ENCODE measurements at places on chromosomes 7 and 10.

DNA sequence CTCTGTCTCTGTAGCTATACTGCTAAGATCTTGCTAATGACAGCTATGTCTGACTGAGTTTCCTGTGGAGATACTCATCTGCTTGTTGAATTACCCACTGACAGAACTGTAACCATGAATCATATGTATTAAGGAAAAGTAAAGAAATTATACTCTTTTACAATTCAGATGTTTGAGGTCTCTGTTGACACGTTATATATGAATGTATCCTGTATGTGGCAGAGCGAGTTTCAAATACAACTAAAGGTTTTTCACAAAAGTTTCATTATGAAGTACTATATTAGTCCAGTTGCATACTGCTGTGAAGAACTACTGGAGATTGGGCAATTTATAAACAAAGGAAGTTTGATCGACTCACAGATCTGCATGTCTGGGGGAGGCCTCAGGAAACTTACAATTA is 232.5 kb downstream of the CDK14 start:
- no peak for DNase-seq

DNA sequence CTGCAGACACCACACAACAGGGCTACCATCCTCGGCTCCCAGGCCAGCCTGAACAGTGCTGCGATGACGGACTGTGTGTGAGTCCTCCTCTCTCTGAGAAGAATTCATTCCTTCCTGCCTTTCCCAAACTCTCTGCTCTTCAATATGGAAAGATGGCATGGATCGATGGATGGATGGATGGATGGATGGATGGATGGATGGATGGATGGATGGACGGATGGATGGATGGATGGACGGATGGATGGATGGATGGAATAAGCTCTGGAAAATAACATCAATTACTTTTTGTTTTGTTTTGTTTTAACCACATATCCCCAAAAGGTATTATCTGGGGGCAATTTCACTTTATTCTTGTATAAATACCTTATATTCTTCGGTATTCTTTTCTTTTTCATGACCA is 151.9 kb downstream of the AKR1D1 start:
- DNase-seq = no peak

DNA sequence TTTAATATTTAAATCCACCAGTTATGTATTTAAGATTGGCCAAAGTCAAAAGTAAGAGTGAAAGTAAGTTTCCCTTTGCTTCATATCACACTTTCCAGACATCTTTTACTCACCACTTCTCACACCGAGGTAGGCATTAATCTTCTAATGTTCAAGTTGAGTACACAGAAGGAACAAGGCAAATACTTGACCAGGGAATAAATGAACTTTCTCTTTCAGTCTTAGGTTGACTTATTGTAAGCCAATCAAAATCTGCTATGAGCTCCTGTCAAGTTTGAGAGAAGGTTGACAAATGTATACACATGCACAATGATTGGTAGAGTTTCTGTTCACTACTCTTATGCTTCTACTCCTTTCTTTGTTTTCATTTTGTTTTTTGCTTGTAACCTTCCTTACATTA is 842.5 kb downstream of the REEP3 start:
- no peak for DNase-seq

DNA sequence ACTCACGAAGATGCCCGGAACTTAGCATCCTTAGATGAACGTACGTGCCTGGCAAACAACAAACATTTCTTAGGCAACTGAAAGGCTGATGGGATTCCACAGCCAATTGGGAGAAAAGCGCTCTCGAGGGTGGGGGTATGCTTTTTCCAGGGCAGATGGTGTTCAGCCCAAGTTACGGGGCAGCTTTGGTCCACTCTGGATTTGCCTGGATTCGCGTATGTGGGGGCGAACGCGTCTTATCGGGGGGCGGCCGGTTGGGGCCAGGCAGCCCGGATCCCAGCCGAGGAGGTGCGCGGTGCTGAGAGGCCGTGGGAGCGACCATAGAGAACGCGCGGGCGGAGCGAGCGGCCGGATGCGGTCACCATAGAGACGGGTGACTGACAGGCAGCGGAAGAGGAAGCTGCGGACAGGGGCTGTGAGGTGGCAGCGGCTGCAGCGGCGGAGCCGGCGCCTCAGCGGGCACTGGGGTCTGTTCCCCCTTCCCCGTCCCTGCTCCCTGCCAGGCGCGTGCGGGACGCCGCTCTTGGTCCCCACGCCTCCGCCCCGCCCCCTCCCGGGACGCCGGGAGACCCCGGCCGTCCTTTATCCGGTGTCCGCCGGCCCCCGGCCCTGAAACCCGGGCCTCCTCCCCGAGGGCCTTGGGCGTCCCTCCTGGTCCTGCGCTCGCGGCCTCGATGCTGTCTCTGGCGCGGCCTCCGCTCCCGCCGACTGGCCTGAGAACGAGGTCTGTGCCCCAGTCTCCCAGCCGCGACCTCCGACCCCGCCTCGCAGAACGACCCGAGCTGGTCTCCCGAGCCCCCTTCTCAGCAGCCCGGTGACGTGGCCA is at the start of gene CHPF2:
CHPF2 (plus strand) TSS at position 393 of the 826 bp plus-strand sequence. CDS start 1,529 bp downstream, outside the sequence.
- peak; percentile 94 for DNase-seq

DNA sequence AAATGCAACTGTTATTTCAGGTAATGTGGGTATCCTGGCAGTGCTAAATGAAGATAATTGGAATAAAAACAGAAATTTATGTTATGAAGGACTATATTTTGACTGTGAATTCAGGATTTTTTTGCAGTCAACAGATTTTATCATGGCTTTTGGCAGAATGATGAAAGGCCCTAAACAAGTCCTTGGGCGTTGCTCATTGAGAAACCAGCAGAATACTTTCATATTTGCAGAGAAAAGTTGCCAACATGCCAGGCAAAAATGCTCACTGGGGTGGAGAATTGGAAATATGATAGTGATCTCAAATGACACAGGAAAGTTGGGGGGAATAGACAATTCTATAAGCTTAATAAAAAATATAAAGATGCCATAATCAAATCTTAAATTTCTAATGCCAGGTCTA is 121.1 kb downstream of the GPR85 start:
- no peak for DNase-seq

GRCh38 chr10:69696073-69696731 is 66.2 kb downstream of the FAM241B start:
- peak; percentile 11 for DNase-seq

GRCh38 chr10:117543225-117544003 is 868 bp downstream of the EMX2 start:
- no peak for DNase-seq

GRCh38 chr10:21673668-21674067 is 139.6 kb downstream of the MLLT10 start:
- no peak for DNase-seq

DNA sequence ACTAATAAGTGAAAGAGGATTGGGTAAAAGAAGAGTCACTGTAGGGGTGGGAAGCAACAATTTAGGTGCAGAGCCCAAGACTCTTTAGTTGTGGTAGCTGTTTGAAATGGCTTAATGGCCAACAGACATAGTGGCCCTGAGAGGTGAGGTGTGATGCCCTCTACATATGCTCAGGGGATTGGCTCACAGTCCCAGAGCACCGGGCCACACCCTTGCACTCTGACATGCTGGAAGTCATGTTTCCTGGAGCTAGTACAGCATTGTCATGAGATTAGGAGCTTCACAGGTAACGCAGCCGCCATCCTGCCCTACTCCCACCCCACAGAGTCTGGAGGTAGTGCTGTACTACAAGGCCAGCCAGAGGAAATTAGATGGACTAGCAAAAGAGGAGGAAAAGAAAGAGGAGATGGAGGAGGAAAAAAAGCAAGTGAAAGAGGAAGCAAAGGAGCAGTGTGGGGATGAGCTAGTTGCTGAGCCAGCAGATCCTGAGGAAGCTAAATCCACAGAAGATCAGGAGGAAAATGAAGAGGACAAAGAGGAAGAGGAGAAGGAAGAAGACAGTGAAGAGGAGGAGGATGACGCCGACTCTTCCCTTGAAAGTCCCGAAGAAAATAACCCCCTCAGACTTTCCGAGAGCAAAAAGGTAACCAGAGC is 14.8 kb upstream of the FLNC start:
- DNase-seq = no peak

GRCh38 chr10:53107711-53108110 is 335.1 kb upstream of the MBL2 start:
- no peak for DNase-seq

- no peak for DNase-seq
Measured at GRCh38 chr10:20911626-20912025, 14.5 kb upstream of the NEBL start.

- DNase-seq = no peak
Measured at GRCh38 chr7:20007510-20007909, 209.7 kb downstream of the MACC1 start.

DNA sequence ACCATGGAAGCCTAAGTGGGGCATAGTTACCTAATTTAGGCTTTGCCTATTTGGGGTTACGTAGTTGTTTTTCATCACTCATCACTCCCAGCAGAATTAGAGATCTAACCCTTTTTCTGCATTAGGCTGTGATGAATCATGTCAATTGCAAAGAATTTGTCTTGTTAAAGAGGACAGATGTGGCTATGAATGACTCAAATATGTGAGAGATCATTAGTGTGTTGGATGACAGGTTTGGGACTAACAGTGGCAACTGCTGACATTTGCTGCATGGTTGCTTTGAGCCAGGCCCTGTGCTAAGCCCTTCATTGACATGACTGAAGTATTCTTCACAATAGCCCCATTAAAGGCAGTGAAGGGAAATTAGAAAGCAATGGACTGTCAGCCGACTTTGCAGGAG is 83.4 kb upstream of the BMPER start:
- no peak for DNase-seq

GRCh38 chr10:62113680-62114079 is 155.0 kb downstream of the RTKN2 start:
- no peak for DNase-seq

GRCh38 chr7:126501617-126502016 is 751.1 kb downstream of the GRM8 start:
- DNase-seq = no peak

DNA sequence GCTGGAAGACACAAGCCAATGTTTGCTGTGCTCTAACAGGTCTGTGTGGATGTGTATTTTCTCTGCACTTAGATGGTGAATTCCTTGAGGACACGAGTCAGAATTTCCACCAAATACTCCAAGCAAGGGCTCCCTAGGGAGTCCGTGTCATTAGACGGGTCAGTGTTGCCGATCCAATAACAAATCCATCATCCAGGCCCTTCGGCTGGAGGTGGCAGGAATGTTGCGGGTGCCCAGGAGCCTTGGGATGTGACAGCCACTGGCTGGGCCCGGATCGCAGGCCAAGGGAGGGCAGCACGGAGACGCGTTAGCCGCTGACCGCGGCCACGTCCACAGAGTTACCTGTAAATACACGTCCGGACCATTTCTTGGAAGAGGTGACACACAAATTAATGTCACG is 186.8 kb downstream of the WDR37 start:
- DNase-seq = no peak

DNA sequence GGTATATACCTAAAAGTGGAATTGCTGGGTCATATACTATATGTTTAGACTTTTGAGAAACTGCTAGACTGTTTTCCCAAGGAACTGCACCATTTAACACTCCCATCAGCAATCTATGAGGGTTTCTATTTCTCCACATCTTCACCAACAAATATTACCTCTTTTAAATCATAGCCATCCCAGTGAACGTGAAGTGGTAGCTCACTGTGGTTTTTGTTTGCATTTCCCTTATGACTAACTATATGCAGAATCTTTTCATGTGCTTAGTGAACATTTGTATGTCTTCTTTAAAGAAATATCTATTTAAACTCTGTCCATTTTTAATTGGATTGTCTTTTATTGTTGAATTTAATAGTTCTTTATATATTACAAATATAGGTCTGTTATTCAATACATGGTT is 115.8 kb upstream of the SEC61G start:
- no peak for DNase-seq

- DNase-seq = no peak
Measured at GRCh38 chr10:18449611-18450026, 201.8 kb downstream of the NSUN6 start.

DNA sequence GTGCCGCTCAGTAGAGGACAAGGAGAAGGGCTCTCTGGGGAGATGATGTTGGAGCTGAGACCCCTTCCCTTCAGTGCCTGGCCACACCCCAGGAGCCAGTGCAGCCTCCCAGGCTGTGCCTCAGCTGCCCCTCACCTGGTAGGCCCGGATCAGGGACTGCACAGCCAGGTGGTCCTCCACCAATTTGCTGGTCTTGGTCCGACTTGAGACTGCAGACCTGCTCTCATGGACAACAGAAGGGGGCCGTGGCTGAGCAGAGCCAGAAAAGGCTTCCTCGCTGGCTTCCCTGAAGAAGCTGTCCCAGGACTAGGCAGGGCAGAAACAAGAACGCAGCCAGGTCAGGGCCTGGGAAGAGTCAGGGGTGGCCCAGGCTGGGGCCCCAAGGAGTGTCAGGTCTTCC is 5.5 kb downstream of the OGDHL start:
- no peak for DNase-seq

GRCh38 chr7:17185690-17186070 is 112.8 kb upstream of the AHR start:
- peak; percentile 15 for DNase-seq

- DNase-seq = no peak
Measured at GRCh38 chr7:110623436-110623835, 467.5 kb upstream of the LRRN3 start.

Data from GM18507 (cell line).